Anterior cingulate cortex (tissue), 58 donors: ENCODE measurements at places on chromosomes 2 and 18.

DNA sequence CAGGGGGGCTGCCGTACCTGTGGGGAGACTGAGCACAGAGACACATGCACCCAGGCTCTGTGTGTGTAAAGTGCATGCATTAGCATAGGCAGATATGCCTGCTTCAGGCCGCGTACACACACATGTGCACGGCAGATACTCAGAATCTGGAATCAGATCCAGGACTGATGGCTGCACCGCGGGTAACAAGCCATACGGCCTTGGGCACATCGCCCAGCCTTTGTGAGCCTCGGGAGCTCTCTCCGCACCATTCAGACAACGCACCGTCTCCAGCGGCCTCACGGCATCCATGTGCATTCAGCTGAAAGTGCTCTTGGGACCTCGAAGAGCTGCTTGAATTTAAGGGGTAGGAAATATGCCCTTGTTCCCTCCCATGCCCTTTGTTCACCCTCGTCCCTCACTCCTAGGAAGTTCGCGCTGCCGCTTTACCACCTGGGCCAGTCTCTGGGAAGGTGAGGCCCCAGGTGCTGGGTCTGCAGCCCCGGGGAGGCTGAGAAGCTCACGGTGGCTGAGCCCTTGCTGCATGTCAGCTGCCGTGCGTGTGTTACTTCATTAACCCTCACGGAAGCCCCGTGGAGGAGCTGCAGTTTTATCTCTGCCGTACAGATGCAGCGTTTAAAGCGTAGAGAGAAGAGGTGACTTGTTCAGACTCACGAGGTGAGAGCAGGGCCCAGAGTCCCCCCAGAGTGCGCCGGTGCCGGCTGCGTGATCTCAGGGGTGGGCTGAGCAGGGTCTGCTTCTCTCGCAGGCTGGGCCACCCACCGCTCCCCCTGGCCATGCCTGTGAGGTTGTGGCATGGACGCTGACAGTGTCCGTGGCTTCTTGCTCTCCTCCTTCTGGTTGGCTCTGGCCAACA is 377.7 kb upstream of the MYT1L start:
- DNase-seq = no peak

DNA sequence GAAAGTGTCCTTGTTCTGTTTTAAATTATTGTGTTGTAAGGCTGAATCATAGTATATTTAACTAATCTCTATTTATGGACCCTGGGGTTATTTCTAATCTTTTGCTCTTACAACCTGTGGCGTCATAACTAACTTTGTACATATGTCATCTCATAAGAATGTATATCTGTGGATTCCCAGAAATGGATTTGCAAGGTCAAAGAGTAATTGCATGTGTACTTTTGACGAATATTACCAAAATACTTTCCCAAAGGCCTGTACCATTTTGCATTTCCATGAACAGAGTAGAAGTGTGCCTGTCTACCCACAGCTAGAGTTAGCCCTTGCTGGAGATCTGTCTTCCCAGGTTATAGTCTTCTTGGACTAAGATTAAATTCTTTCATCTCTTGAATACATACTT is 42.8 kb downstream of the SEMA4F start:
- DNase-seq = no peak

DNA sequence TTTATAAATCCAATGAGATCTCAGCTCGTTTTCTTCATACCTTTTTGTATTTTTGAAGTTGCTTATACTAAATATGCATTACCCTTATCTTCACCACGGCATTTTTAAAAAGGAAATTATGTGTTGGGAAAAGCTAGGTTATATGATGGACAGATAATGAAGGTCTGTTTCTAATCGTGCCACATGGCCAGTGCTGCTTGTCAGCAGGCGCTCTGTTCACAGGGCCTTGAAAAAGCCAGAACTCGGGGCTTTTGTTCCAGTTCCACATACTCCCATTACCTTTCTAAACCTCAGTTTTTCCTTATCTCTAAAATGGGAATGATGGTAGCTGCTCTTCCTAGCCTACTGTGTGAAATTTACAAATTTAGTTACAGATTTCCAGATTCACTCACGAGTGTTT is 42.0 kb downstream of the EPAS1 start:
- DNase-seq = no peak

- no peak for DNase-seq
These were observed 130.0 kb upstream of the RND3 start for GRCh38 chr2:150617351-150617978.

GRCh38 chr2:73983322-73984202 is 1.1 kb upstream of the TET3 start:
- DNase-seq = no peak

- DNase-seq = no peak
These were observed 357.6 kb downstream of the DSC3 start for GRCh38 chr18:30684825-30685481.

DNA sequence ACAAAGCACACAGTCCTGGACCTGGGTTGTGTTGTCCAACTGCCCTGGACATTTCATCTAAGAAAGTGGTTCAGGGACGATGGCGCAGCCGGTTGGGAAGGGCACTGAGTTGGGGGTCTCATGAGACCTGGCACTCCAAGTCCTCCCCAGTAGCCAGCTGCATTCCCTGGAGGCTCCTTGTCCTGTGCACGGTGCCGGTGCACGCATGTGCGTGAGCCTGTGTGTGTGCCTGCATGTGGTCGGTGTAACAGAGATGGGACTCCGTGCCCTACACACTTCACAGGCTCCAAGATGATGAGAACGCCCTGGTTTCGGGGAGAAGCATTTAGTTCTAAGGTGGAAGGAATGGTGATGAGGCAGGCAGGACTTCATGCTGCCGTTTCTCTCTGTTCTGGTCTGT is 124.9 kb upstream of the PXDN start:
- no peak for DNase-seq

- DNase-seq = no peak
These were observed 78.1 kb upstream of the PDE1A start for GRCh38 chr2:182504903-182505302.

- DNase-seq = no peak
These were observed 16.1 kb downstream of the TMEM127 start for GRCh38 chr2:96249654-96250053.
